ENCODE measurements at places on chromosomes 5 and 9.

- no peak for DNase-seq
Observed at GRCh38 chr9:101119206-101119819, 90.8 kb downstream of the PLPPR1 start.

DNA sequence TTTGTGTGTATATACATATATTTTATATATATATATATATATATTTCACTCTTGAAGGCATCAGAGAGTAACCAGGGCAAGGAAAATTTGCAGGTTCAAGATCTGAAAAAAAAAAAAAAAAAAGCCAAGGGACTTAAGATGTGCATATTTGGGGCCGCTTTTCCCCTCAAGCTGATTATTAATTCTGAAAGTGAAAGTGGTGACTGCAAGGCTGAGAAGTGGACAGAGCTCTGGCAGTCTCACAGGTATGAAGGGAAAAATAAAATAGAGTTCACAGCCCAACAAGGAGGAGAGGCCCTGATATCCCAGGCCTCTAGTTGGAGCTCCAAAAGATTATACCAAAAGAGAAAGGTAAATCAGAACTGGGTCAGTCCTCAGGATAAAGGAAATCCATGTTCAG is 234.4 kb upstream of the GAS1 start:
- no peak for DNase-seq

- DNase-seq, result no peak
Observed at GRCh38 chr5:40307920-40308319, 371.8 kb upstream of the PTGER4 start.

GRCh38 chr9:98767915-98768314 is 28.4 kb downstream of the ANKS6 start:
- DNase-seq, result no peak

DNA sequence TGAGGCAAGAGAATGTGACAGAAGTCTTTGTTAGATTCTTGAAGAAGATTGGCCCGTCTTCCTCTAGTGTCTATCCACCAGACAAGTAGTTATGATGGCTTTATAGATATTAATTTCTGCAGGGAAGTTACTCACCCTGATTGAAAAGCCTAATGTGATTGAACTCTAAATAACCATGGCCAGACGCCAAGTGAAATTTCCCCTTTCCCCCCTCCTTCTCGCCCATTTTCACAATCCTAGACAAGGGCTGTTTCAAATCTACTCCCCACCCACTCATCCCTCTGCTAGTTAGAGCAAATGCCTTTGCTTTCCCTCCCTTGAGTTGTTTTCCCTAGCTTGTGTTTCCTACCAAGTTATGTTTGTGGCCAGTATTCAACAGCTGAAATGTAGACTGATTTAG is 182.5 kb downstream of the TMEM167A start:
- DNase-seq, result no peak

DNA sequence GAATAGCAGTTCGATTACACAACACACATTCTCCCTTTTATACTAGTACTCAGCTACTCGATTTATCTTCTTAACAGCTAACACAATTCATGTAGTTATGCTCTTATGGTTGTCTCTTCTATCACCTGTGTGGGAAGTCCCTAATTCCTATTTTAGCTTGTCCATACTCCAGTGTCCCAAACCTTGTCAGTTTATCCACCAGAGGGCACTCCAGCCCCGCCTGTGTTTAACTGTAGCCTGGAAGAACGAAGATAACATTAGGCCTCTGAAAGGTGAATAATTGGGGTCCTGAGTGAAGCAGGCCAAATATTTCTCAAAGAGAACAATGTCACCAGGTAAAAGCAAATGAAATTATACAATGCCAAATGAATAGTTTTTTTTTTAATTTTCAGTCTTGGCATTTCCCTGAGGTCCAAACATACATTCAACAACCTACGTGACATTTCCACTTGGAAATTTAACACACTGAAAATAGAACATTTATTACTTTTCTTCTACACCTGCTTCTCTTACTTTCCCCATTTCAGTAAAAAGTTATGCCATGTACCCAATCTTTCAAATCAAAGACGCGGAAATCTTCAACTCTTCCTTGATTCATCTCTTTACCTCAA is 560.7 kb downstream of the HTR1A start:
- DNase-seq, result no peak

DNA sequence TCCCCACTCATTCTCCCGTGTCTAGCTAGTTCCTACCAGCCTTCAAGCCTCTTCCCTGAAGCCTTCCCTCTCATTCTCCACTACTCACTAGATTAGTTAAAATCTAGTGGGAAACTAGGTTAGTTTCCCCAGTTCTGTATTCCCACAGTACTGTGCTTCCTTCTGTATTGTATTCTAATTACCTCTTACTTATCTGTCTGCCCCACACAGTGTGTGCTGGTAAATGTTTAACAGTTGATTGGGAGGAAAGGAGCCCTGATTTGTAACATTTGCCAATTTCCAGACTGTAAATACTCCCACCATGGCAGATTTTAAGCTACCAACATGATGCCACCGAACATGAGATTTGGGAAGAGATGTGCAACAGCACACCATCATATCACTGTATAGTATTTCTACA is 8.3 kb downstream of the KLHL3 start:
- no peak for DNase-seq

GRCh38 chr5:127572930-127573329 is 55.5 kb downstream of the PRRC1 start:
- no peak for DNase-seq

DNA sequence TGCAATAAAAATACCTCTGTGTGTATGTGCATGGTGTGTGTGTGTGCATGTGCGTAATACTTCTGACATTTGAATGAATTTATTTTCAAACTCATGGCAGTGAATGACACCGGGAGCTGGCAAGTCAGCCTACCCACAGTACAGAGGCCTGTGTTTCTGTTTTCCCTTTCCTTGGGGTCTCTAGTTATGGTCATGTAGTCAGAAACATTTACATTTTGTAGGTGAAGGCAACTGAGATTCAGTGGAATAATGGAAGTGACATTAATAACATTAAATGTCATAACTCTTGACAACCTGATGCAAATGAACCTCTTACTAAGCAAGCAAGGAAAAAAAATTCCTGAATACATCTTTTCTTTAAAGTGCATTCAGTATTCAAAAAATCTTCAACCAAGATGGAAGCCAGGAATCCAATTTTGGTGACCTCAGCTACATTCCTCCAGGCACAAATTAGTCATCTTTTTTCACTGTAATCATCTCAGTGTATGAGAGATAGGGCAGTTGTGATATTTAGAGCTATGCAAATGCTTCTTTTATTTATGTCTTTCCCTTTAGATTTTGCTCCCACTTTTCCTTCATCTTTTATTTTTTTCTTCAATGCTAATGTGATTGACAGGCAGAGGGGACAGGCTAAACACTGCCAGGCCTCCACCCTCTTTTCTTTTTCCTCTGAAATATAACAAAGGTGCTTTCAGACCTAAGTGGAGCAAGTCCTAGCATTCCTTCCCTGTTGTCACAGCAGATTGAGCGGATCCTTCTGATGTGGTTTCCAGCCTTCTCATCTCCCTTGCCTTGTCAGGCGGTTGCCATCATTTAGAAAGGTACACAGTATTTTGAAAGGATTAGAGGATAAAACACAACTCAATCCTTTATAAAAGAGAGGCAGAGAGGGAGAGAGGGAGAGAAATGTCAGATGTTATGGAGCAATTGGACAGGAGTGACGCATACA is 569.8 kb upstream of the ADAMTS16 start:
- no peak for DNase-seq

- no peak for DNase-seq
Observed at GRCh38 chr9:109316207-109316640, 4.6 kb downstream of the EPB41L4B start.

GRCh38 chr5:15420201-15420600 is 79.8 kb upstream of the FBXL7 start:
- DNase-seq, result no peak
